ENCODE measurements at places on chromosomes 5 and 9. TPM values are rescaled to one million over a fixed set of nuclear protein-coding genes. Genes with fewer than 3 reads are reported as not detected.

- no peaks in the 10 kb centered on the region for H3K36me3 ChIP-seq
- no peak overlapping the region for H3K4me3 ChIP-seq
- no peak overlapping the region for H3K27ac ChIP-seq
- DNase-seq, result no peak
Observed at GRCh38 chr5:123278284-123278683, 144.9 kb downstream of the CEP120 start.

DNA sequence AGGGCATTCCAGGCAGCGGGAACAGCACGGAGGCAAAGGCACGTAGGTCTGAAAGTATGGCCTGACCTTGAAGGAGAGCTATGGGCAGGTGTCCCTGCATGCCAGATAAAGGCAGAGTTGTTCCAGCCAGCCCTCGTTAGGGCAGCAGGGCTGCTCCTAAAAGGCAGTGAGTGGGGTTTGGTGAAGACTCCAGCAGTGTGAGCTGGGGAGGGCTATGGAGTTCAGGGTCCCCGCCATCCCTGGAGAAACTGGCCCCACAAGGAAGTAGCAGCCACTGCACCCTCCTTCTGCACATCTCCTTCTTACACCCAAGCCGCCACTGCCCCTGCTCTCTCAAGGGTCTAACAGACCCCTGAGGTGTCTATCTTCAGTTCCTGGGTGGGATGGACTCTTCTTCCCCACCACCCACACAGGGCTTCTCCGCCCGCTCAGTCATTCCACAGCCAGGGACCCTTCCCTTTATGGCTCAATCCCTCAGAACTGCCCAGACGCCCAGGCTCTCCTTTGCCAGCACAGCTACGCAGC is 1.4 kb downstream of the AKNA start:
- peak overlapping the region; percentile 29 for H3K27ac ChIP-seq
- H3K27me3 ChIP-seq, result no peaks in the 10 kb centered on the region
- DNase-seq, result no peak
- no peaks in the 10 kb centered on the region for H3K36me3 ChIP-seq
- H3K4me3 ChIP-seq, result peak overlapping the region; percentile 85
- peaks cover 70% of the 10 kb centered on the region for H3K4me1 ChIP-seq

GRCh38 chr9:120363697-120364096 is 216.3 kb downstream of the CDK5RAP2 start:
- peaks cover 4% of the 10 kb centered on the region for H3K36me3 ChIP-seq
- no peak for DNase-seq
- H3K27ac ChIP-seq, result no peak overlapping the region
- H3K4me1 ChIP-seq, result peaks cover 4% of the 10 kb centered on the region
- no peaks in the 10 kb centered on the region for H3K27me3 ChIP-seq
- H3K4me3 ChIP-seq, result no peak overlapping the region

DNA sequence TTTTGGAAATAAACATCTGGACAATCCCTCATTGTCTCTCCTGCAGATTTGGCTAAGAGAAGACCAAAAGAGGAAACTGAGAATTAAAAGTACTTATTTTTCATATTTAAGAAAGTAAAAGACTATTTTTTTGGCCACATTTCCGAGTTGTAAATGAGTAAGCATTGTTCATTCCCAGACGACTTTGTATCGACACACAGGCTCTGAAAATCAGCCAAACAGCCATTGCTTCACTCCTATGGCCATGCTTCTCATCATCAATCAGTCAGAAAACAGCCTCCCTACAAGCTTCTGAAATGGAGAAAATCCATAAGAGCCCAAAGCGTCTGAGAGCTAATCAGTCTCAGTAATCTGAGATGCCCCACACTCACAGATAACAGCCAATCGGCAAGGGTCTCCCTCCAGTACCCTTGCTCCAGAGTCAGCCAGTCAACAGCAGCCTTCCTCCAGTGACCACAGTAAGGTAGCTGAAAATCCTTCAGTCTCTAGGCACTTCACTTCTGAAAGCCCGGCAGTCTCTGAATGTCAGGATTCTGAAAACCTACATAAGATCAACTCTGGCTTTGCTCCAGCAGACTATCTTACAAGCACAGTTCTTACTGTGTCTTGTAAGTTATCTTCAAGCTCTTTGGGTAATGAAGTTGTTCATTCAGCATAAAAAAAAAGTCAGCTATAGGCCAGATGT is 30.9 kb downstream of the CDO1 start:
- H3K4me1 ChIP-seq, result peaks cover 4% of the 10 kb centered on the region
- H3K27ac ChIP-seq, result no peak overlapping the region
- no peaks in the 10 kb centered on the region for H3K36me3 ChIP-seq
- peaks cover 3% of the 10 kb centered on the region for H3K27me3 ChIP-seq
- H3K4me3 ChIP-seq, result no peak overlapping the region
- peak; percentile 4 for DNase-seq

DNA sequence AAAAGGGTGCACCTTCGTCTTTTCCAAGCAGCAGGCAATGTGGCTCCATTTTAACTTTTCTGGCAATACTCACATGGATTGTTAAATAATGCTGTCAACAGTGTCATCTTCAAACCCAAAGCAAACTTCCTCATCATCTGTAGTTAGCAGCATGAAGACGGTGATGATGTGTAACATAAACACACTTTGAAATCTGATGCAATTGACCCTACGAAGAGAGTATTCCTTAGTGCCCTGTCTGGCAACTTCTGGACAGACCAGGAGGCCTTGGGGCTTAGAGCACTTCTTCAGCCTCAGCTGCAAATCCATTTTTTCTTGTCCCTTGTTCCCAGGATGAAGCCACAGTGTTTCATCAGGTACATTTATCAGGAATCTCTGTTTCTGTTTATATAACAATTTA is 149.1 kb downstream of the GHR start:
- DNase-seq, result no peak
- H3K4me3 ChIP-seq, result no peak overlapping the region
- H3K4me1 ChIP-seq, result no peaks in the 10 kb centered on the region
- H3K36me3 ChIP-seq, result no peaks in the 10 kb centered on the region

- H3K36me3 ChIP-seq, result peaks cover 4% of the 10 kb centered on the region
- H3K27ac ChIP-seq, result no peak overlapping the region
- DNase-seq, result no peak
- no peaks in the 10 kb centered on the region for H3K27me3 ChIP-seq
Observed at GRCh38 chr9:94082553-94082952, 1.7 kb upstream of the PTPDC1 start.

- no peak overlapping the region for H3K27ac ChIP-seq
- H3K36me3 ChIP-seq, result peaks cover 3% of the 10 kb centered on the region
- DNase-seq, result no peak
- no peaks in the 10 kb centered on the region for H3K27me3 ChIP-seq
Observed at GRCh38 chr9:131700076-131700475, 39.8 kb downstream of the RAPGEF1 start.

DNA sequence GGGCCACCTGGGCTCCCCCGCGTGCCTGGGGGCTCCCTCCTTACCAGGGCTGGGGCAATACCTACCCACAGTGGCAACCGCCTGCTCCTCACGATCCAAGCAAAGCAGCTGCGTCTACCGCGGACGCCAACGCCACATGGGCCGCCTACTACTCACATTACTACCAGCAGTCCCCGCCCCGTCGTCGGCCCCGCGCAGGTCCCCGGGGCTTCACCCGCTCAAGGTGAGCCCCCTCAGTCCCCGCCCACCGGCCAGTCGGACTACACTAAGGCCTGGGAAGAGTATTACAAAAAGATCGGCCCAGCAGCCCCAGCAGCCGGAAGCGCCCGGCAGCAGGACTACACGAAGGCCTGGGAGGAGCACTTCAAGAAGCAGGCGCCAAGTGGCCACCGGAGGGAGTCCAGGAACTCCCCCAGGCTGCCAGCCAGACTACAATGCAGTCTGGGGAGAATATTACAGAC is 106.0 kb upstream of the MTAP start:
- no peak overlapping the region for H3K4me3 ChIP-seq
- DNase-seq, result no peak
- no peak overlapping the region for H3K27ac ChIP-seq

DNA sequence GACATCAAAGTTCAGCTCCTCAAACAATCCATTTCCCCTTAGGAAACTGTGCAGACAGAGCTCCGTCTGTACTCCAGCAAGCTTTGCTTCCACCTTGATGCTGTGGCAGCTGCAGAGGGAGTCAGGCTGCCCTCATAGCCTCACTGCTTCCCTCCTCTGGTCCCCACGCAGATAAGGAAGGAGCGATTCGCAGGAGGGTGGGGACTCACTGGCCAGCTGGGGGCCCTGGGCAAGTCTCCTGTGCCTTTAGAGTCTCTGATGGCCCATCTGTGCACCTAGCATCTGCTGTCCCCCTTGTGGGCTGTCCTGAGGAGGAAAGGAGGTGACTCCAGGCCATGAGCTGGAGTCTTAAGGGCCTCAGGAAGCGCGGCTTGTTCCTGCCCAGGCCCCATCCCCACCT is 121.5 kb downstream of the ENTREP1 start:
- no peak overlapping the region for H3K4me3 ChIP-seq
- H3K27ac ChIP-seq, result no peak overlapping the region
- peaks cover 26% of the 10 kb centered on the region for H3K4me1 ChIP-seq
- H3K27me3 ChIP-seq, result no peaks in the 10 kb centered on the region
- H3K36me3 ChIP-seq, result no peaks in the 10 kb centered on the region

- no peaks in the 10 kb centered on the region for H3K36me3 ChIP-seq
- H3K27me3 ChIP-seq, result no peaks in the 10 kb centered on the region
- H3K4me1 ChIP-seq, result no peaks in the 10 kb centered on the region
Observed at GRCh38 chr5:164357395-164358033, 852.1 kb downstream of the MAT2B start.

GRCh38 chr5:131644822-131645221 is 9.8 kb upstream of the RAPGEF6 start:
- H3K4me1 ChIP-seq, result no peaks in the 10 kb centered on the region
- no peaks in the 10 kb centered on the region for H3K27me3 ChIP-seq
- H3K27ac ChIP-seq, result no peak overlapping the region

GRCh38 chr5:117788596-117788995 is 1199.8 kb downstream of the DTWD2 start:
- no peak overlapping the region for H3K4me3 ChIP-seq
- H3K27me3 ChIP-seq, result no peaks in the 10 kb centered on the region
- H3K36me3 ChIP-seq, result no peaks in the 10 kb centered on the region
- no peak for DNase-seq
- peaks cover 4% of the 10 kb centered on the region for H3K4me1 ChIP-seq
- H3K27ac ChIP-seq, result no peak overlapping the region

- no peak overlapping the region for H3K27ac ChIP-seq
- peaks cover 2% of the 10 kb centered on the region for H3K36me3 ChIP-seq
- H3K4me1 ChIP-seq, result peaks cover 44% of the 10 kb centered on the region
Observed at GRCh38 chr5:133370904-133371303, 241.4 kb downstream of the FSTL4 start.

DNA sequence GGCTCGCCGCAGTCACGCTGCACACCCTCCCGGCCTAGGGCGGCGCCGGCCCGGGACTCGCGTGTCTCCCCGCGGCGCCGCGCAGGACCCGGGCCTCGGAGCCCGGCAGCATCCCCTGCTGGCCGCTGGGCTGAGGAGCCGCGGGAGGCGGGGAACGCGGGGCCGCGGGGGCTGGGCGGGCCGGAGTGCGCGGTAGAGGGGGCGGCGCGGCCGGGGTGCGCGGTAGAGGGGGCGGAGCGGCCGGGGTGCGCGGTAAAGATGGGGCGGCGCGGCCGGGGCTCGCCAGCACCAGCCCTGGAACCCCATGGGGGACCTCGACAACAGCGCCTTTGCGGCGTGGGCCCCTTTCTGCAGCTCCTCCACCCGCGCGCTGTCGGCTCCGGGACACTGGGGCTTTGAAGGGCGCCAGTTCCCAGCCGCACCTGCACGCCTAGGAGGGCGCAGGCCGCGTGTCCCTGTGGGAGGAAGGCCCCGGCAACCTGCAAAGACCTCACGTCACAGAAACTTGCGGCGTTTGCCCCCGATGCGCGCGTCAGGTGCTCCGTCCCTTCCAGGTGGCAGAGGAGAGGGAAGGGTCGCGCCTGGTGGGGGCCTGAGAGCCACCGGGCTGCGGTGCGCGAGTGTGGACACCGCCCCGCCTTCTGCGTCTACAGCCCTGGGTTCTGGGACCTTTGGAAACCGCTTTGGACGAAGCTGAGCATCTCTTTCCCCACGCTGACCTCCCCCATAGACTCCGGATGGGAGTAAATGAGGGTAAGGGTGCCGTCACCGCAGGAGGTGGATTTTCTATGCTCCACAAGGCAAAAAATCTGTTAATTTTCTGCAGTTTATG is 49.6 kb downstream of the NSUN2 start:
- peak; percentile 38 for DNase-seq
- no peak overlapping the region for H3K27ac ChIP-seq
- no peak overlapping the region for H3K4me3 ChIP-seq
- peaks cover 83% of the 10 kb centered on the region for H3K27me3 ChIP-seq

DNA sequence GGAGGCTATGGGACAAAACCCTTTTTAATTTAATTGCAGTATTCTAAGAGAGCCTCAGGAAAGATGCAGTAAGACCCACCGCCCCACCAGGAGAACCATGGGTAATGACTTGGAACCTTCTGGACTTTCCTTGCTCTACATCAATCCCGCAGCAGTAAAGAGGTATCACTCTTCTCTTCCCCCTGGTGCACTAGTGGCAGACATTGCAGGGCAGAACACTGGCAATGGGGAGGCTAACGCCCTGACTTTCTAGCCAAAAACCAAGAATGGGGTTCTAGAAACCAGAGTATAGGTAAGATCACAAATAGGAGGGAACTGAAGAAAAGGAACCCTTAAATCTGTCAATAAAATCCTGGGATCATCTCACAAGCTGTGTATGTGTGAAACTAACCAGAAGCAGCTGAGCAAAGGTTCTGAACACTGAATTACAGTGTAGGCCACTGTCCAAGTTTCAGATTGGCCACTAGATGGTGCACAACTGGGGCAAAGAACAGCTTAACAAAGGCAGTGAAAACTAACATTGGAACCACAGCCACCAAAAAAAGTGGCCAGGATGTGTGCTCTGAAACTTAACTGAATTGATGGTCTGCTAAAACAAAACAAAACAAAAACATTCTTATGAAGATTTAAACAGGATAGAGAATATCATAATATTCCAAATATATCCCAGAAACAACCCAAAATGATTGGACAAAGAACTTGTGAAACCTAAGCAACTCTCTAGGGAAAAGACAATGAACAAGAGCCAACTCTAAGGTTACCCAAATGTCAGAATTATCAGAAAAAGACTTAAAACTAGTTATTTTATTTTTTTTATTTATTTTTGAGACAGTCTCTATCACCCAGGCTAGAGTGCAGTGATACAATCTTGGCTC is 6.6 kb upstream of the FAM151B start:
- peaks cover 33% of the 10 kb centered on the region for H3K36me3 ChIP-seq
- H3K4me3 ChIP-seq, result peak overlapping the region; percentile 35
- H3K27ac ChIP-seq, result no peak overlapping the region
- no peaks in the 10 kb centered on the region for H3K27me3 ChIP-seq

DNA sequence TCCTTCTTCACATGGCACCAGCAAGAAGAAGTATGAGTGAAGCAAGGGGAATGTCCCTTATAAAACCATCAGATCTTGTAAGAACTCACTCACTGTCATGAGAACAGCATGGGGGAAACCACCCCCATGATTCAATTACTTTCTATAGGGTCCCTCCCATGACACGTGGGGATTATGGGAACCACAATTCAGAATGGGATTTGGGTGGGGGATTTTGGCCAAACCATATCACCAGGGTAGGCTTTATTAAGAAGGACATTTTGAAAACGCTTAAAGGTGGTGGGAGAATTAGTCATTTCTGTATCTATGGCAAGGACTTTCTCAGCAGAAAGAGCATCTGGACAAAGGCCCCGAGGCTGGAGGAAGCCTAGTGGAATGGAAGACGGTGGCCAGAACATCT is 100.2 kb upstream of the ADAMTS16 start:
- peaks cover 13% of the 10 kb centered on the region for H3K27me3 ChIP-seq
- H3K36me3 ChIP-seq, result no peaks in the 10 kb centered on the region
- H3K4me1 ChIP-seq, result no peaks in the 10 kb centered on the region
- DNase-seq, result no peak
- no peak overlapping the region for H3K27ac ChIP-seq
- H3K4me3 ChIP-seq, result no peak overlapping the region

- peaks cover 22% of the 10 kb centered on the region for H3K4me1 ChIP-seq
- H3K27ac ChIP-seq, result peak overlapping the region; percentile 13
- H3K4me3 ChIP-seq, result peak overlapping the region; percentile 80
- peaks cover 32% of the 10 kb centered on the region for H3K36me3 ChIP-seq
- no peak for DNase-seq
Observed at GRCh38 chr5:27473307-27474046, 435.1 kb upstream of the CDH9 start.

PCDHA1 gene
- 0.07 TPM for total RNA-seq

PIP5KL1 gene
- total RNA-seq, result 2.6 TPM

GRM6 gene
- total RNA-seq, result not detected

All from neural crest cell (in vitro differentiated cells).